GM13976 (cell line): ENCODE measurements at places on chromosomes 2 and 18.
A peak's percentile ranks its signal among the peaks of the same experiment; 100 is the strongest.

DNA sequence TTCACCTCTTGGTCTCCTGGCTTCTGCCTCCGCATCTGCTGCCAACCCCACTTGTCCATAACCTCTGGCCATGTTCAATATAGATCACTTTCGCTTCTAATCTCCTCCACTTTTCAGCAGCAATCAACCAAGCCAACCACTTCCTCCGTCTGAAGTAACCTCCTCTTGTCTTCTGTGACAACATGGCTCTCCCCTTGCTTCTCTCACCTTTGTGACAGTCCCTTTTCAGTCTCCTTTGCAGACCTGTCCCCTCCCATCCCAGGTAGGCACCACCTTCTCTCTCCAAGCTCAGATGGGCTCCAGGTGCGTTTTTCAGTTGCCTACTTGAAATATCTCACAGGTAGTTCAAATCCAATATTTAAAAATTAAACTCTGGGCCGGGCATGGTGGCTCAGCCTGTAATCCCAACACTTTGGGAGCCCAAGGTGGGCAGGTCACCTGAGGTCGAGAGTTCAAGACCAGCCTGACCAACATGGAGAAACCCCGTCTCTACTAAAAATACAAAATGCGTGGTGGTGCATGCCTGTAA lies 4.7 kb upstream of the PSD4 start:
- peak; percentile 69 for DNase-seq

DNA sequence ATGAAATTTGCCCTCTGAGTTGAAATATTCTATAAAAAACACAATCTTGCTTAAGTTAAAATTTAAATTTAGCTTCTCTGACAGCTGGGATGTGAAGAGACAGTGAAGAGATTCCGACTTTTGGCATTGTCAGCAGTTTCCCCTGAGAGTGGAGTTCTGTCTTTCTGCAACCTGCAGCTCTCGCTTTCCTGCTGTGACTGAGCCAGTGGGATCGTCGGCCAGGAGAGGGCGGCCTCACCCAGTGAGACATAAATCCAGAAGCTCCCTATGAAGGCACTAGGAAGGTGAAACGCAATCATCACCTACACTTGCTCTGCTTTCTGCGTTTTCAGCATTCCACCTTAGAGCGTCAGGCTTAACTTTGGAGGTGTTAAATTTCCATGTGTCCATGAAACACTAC lies 75.4 kb upstream of the HNMT start:
- DNase-seq = no peak

DNA sequence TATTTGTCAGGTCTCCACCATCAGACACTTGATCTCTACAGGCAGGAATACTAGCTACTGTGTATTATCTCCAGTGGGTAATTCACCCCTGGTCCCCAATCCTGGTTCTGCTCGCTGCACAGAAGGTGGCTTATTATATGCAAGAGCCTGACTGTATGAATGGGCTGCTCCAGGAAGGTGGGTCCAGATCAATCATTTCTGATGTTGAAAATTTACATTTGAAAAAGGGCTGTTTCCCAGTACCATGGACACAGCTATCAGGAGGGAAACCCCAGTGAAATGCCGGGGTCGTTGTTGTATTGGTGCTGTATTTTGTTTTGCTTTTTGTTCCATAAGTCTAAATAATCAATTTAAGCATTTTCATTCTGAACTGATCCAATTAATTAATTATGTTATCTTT lies 367.6 kb downstream of the RND3 start:
- DNase-seq = no peak

GRCh38 chr2:85243101-85244072 lies 84.4 kb downstream of the TGOLN2 start:
- no peak for DNase-seq

- DNase-seq = no peak
Observed at GRCh38 chr18:13382954-13383827, 164.6 kb downstream of the LDLRAD4 start.

- DNase-seq = no peak
Observed at GRCh38 chr2:1607971-1608688, 136.2 kb downstream of the PXDN start.
